NCI-H187 (cell line): ENCODE measurements at places on chromosomes 7 and 10.

DNA sequence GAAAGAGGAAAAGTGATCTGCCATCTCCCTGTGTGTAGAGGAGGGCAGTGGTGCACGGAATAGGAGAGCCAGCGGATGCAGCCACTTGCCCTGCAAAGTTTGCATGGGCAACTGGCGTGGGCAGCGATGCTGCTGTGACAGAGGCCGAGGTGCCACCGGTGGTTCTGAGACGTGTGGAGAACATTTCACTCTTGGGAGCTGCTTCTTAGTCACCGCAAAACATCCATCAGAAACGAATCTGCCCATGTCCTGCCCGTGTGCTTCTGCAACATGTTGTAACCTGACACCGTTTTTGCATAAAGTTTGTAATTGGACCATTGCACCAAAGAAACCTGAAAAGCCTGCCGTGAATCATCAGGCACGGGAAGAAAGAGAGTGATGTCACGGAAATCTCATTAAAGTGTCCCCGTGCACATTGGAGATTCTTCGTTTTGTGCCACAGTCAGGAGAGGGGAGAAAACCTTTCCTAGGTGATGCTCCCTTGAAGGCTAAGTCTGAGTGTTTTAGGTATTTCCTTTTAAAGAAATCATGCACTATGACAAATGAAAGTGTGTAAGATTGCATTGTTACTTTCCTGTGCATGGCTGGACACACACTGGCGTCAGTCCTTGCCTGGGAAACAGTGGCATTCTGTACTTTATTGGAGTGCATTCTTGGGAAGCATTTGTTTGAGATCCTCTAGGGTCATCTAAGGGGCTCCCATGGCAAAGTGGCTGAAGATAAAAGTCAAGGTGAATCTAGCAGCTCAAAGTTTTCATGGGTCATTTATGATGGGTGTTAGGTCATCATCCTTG is 302.6 kb downstream of the KLF6 start:
- DNase-seq: peak; percentile 24

DNA sequence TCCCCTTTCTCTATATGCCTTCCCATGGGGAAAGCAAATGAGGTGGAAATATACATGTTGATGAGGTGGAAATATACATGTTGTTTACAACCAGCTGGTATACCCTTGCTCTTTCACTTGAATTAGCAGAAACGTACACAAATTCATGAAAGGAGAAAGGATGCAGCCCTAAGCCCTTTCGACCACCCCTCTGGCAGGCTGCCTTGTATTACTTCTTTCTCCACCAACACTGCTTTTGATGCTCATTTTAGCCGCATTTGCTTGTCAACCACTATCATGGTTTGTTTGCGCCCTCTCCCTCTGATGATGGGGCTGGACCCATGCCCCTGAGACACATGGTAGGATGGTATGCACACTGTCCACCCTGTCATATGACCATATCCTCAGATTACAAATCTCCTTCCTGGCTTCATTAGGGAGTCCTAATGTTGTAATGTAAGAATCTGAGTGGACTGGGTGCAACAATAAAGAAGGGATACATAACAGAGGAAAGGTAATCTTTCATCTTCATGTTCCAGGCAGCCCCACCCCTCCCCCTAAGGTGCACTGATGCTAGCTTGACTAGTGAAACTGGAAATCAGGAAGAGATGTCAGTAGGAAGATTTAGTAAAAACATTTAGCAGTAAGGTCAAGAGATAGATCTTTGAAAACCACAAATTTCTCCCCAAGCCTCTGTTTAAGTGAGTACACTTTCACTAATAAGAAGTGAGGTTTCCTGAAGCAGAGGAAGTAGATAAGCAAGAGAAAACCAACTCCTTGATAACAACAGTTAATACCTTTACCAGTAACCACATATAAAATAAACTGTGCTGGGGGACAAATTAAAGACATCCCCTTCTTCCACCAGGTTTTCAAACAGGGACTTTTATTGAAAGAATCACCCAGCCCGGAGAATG is 536.8 kb upstream of the NRP1 start:
- no peak for DNase-seq

GRCh38 chr10:3872712-3873329 is 87.8 kb upstream of the KLF6 start:
- no peak for DNase-seq

DNA sequence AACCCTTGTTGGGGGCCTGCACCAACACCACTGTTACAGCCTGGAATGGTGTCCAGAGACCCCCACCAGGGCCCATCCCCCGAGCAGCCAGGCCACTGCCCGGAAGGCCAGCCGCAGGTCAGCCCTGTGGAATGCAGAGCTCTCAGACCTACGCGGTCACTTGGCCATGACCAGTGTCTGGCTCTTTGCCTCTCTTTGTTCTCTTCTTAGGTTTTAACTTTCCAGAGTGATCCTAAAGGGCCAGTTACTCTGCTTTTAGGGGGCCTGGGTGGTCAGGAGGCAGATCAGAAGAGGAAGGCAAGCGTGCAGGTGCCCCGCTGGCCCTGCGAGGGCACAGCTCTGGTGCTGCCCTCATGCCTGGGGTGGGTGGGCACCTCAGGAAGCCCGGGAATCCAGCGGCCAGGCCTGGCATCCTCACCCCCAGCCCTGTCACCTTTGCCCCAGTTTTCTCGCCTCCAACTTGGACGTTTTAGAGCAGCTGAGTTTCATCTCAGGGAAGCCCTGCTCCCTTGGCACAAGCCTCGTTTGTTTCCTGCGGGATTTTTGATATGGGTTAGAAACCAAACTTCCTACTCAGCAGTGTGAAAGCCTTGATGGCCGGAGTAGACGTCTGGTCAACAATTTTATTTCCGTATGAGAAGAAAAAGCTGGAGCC is 62.5 kb upstream of the CHST15 start:
- no peak for DNase-seq

GRCh38 chr10:91219371-91220193 is 881 bp upstream of the PCGF5 start:
- no peak for DNase-seq
